ENCODE measurements at places on chromosomes 7 and 10.
A peak's percentile ranks its signal among the peaks of the same experiment; 100 is the strongest.

DNA sequence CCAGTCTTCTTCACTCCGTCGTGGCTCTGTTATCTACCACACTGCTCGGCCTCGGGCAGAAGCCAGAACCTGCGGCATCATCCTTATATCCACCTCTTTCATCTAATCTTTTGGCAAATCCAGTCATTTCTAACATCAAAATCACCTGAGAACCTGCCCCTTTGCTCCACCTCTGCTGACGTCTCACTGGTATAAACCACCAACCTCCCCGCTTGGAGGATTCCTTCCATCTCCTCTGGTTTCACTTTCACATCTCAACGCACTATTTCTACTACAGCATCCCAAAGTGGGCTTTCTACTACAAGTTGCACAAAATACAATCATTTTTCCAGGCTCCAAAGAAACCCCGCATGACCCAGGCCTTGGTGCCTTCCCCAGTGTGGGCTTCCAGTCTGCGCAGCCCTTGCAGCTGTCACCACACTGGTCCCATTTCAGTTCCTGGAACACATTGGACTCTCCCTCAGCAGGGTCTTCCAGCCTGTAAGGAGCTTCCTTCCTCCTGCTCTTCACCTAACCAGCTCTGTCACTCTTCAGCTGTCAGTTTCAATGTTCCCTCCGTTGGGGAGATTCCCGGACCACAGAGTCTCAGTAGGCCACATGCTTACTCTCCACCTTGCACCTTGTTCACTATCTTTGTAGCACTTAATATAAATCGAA is 85.0 kb downstream of the PRKCQ start:
- peak; percentile 33 for DNase-seq

GRCh38 chr7:22485189-22485588 is 14.8 kb downstream of the STEAP1B start:
- DNase-seq: no peak

- no peak for DNase-seq
These were observed 337.3 kb downstream of the GFRA1 start for GRCh38 chr10:115935731-115936130.

- no peak for DNase-seq
These were observed 23.7 kb downstream of the CYP26A1 start for GRCh38 chr10:93097386-93097785.

- no peak for DNase-seq
These were observed 76.5 kb downstream of the ADCY1 start for GRCh38 chr7:45650404-45651394.

DNA sequence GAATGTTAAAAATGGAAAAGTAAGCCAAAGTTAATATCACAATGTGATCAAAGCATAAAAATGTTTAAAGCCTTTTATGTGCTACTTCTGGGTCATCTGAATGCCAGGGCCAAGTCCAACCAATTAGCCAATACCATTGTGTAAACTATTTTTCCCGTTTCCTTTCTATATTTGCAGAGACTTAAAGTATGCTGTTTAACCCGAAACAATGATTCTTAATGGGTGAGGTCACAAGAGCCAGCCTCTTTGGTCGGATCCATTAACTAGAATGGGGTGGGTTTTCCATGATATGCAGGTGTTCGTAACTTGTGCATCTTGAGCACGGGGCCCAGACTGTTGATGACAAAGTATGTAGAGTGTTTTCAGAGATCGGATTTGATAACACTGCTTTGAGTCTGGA is 111.3 kb upstream of the IGFBP3 start:
- DNase-seq: no peak

GRCh38 chr7:120043250-120043649 is 229.7 kb upstream of the KCND2 start:
- DNase-seq: no peak

GRCh38 chr10:44853148-44853734 is 57.9 kb upstream of the TMEM72 start:
- DNase-seq: no peak

DNA sequence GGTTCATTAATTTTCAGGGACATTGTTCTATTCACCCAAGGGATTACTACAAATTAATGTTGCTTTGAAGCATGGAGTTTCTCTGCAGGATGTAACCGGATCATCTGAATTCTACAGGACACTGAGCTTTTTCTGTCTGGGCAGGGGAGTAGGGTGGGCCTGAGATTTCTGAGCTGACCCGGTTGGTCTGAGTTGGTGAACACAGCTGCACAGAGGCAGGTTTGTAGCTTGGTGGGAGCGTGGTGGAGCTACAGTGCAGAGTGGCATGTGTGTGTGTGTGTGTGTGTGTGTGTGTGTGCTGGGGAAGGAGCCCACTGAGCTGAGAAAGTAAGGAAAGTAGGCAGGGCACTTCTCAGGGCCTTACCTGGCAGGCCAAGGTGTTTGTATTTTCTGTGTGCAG is 62.6 kb downstream of the SH2D4B start:
- no peak for DNase-seq

DNA sequence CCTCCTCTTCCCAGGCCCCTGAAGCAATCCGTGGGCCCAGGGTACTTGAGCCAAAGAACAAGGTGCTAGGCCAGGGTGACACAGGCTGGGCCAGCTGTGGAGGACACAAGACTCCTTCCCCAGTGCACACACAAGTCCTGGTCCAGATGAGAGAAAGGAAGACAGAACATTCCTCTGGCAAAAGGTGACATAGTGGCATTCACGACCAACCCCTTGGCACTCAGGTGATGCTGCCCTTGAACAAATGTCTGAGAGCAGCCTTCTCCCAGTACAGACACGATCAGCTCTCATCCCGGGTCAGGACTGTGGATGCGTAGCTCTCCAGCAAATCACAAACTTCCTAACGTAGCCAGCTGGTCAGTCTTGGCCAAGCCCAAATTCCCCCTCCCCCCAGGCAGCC is 118.5 kb downstream of the OAT start:
- DNase-seq: no peak

- DNase-seq: no peak
These were observed 106.6 kb downstream of the DKK1 start for GRCh38 chr10:52420656-52421055.

DNA sequence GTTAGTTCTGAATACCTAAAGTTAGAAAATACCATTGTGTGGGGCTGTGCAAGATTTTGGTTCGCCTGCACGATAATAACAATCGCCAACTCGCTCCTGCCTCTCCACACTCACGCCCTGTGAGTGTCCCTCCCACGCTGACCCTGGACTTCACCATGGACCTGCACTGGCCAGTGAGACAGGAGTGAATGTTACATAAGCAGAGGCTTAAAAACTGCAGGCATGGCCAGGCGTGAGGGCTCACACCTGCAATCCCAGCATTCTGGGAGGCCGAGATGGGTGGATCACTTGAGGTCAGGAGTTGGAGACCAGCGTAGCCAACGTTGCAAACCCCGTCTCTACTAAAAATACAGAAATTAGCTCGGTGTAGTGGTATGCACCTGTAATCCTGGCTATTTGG is 68.4 kb downstream of the TCERG1L start:
- no peak for DNase-seq

DNA sequence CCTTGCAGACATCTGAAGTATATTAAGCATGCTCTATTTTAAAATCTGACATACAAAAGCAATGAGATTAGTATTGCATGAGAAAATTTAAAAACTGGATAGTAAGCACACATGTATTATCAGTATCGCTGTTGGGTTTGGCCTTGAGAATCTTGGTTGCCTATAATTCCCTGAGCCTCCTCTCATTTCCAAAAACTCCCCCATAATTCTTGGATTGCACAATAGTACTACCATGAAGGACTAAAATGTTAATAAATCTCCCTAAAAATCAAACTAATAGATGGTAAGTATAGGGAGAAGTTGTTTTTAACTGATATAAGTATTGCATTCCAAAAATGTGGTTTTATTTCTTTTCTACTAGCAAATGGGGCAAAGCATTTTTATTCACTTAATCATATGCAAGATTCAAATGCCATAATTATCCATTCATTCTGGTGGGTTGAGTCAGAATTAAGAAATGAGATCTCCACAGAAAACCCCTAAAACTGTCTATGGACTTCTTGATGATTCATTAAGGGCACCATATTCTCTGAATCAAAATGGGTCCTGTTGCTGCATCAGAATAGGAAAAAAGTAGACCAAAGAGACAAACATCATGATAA is 10.3 kb upstream of the VIM start:
- no peak for DNase-seq

GRCh38 chr10:130553826-130554225 is 417.6 kb downstream of the GLRX3 start:
- no peak for DNase-seq

DNA sequence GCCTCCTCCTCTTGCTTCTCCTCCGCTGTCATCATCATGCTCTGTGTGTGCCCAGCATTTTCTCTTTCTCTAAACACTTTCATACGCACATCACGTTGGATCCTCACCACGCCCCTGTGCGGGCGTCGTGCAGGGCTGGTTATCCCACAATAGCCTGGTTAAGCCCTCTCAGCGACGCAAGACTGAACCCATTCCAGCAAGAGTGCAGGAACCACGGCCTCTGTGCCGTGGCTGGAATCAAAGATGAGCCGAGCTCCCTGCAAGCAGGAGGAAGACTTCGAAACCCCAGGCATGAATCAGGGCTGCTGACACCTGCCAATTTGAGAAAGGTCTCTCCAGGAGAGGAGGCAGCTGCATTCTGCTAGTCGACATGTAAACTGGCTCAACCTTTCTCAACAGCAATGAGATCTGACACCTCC is 74.8 kb upstream of the FOXK1 start:
- DNase-seq: no peak

- DNase-seq: no peak
These were observed 19.2 kb downstream of the GNA12 start for GRCh38 chr7:2824678-2825461.

DNA sequence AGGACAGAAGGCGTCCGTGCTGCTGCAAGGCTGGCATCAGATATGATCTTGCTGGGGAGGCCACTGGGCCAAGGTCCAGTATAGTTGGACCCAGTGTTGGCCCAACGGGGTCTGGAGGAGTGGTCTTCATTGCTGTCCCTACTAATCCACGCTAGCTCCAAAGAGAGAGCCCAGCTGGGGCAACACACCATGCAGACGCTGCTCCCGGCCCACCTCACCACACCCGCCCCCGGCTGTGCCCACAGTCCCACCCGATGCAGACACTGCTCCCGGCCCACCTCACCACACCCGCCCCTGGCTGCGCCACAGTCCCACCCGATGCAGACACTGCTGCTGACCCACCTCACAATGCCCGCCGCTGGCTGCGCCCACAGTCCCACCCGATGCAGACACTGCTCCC is 121.5 kb downstream of the VIPR2 start:
- DNase-seq: no peak

- no peak for DNase-seq
These were observed 120.1 kb downstream of the KMT2E start for GRCh38 chr7:105133986-105134655.

DNA sequence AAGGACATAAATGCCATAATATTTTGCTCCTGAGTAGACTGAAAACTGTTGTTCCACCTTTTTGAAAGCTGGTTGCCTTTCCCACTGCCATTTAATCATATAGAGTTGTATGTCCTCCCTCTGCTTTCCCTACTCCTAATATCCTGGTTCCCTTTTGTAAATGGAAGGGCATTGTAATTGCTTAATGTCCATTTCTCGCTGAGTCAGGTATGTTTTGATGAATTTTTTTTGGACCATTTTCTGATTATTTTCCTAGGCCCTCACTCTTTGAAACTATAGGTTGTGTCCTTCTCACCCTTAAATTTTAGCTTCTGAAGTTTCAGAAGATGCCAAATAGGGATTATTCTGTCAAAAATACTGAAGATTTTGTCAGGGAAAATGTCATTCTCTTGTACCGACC is 45.5 kb downstream of the WAC start:
- DNase-seq: no peak

DNA sequence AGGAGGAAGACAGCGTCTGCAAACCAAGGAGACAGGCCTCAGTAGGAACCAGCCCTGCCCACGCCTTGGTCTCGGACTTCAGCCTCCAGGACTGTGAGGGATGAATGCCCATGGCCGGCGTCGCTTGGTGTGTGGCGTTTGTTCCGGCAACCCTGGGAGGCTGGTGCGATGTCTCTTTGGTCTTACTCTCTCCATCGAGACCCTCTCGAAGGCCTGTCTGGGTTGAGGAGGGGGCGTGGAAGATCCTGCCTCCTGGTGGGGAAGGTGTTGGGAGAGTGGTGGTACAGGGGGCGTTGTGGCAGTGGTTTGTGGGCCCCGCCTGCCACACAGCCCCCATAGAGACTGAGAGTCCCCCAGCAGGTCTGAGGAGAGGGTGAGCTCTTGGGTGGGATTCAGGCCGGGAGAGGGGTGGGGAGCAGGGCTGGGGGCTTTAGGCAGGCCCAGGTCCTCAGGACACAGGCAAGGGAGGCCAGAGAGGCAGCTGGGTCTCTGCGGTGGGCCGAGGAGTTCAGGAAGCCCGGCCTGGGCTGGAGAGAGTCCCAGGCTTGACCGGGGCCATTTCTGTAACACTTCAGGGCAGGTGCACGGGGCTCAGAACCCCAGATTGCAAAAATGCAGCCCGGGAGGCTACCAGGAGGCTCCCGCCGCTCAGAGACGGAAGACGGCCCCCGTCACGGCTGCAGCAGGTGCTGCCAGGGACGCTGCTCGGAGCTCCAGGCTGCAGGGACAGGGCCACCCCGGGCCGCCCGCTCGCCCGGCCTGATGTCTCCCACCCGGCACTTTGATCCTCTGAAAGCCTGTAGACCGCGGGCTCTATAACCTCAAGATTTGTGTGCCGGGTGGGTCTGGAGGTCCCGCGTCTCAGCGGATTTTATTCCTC is 33.8 kb upstream of the PSMG3 start:
- no peak for DNase-seq

DNA sequence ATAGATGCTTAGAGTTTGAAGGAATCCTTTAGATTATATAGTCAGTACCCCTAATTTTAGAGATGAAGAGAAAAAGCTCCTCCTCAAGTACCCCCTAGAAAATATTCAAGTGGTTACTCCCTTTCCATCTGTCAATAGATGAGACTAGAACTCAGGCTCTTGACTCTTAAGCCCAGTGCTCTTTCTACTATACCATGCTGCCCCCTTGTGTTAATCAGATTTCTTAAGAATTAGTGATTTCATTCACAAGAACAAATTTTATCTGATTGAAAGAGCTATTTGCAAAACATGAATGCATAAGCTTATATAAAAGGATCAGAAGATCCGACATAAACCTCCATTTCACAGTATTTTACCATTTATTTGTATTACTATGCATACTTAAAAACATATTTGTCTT is 179.3 kb downstream of the TFEC start:
- no peak for DNase-seq

GRCh38 chr10:30505543-30506298 is 71.7 kb downstream of the MAP3K8 start:
- no peak for DNase-seq

DNA sequence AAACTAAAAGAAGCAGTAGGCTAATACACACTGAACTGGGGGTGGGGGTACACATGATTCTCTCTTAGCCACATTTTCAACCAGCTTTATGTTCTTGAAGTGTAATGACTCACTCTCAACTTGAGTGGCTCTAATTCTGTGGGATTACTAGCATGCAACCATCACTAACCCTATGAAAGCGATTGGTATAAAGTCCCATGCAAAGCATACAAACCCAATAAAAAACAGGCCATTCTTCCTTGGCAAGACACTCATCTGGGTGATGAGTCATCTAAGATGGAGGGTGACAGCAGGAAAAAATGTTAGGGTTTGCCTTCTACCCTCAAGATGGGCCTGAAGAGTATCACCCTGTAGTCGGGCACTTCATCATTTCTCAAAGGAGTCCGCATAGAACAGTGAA is 14.9 kb upstream of the PON3 start:
- no peak for DNase-seq

- DNase-seq: no peak
These were observed 67.9 kb downstream of the SPDYE5 start for GRCh38 chr7:75559976-75560365.

Data from natural killer cell (primary cell).